A549 treated with DMSO at 1 μM for 4 hours (cell line): ENCODE measurements at places on chromosomes 7 and 10. TPM values are rescaled to one million over a fixed set of nuclear protein-coding genes. Genes with fewer than 3 reads are reported as not detected.

GIMAP5 gene
- total RNA-seq, result not detected in 5 replicates

INMT gene
- not detected in 5 replicates for total RNA-seq

VWA2 gene
- total RNA-seq, result not detected in 5 replicates

DIP2C gene
- total RNA-seq, result 6.4 to 9.2 TPM (median 8.2 TPM) in 5 replicates

CD36 gene
- 0.07 to 0.21 TPM (median 0.09 TPM) in 4 of 5 replicates, not detected in the other for total RNA-seq

ZNF853 gene
- 1.9 to 3.0 TPM (median 2.3 TPM) in 5 replicates for total RNA-seq

PUS7 gene
- 26.6 to 31.1 TPM (median 30.4 TPM) in 5 replicates for total RNA-seq

SAMD9L gene
- total RNA-seq, result 0.68 to 1.4 TPM (median 0.90 TPM) in 5 replicates

FAM131B gene
- total RNA-seq, result 0.36 to 0.72 TPM (median 0.58 TPM) in 5 replicates

SLC29A4 gene
- total RNA-seq, result 11.2 to 14.7 TPM (median 11.7 TPM) in 5 replicates

WEE2 gene
- total RNA-seq, result not detected in 5 replicates

SPDYE9 gene
- not detected in 5 replicates for total RNA-seq

HOXA5 gene
- 5.2 to 8.3 TPM (median 6.2 TPM) in 5 replicates for total RNA-seq

IL2RA gene
- total RNA-seq, result not detected in 5 replicates

MACC1 gene
- not detected in 5 replicates for total RNA-seq

ERVW-1 gene
- not detected in 5 replicates for total RNA-seq

ELN gene
- total RNA-seq, result 0.06 to 0.14 TPM (median 0.10 TPM) in 5 replicates

SPRN gene
- total RNA-seq, result 0.13 to 0.38 TPM (median 0.21 TPM) in 5 replicates

XPNPEP1 gene
- 32.3 to 38.1 TPM (median 35.2 TPM) in 5 replicates for total RNA-seq

CALHM3 gene
- total RNA-seq, result 0.30 to 0.53 TPM (median 0.45 TPM) in 5 replicates

CYP26C1 gene
- total RNA-seq, result not detected in 5 replicates

TUBAL3 gene
- 0.30 to 0.52 TPM (median 0.33 TPM) in 5 replicates for total RNA-seq

NPC1L1 gene
- total RNA-seq, result 0.06 to 0.09 TPM (median 0.08 TPM) in 4 of 5 replicates, not detected in the other

MET gene
- total RNA-seq, result 90.2 to 136 TPM (median 115 TPM) in 5 replicates

GALNT17 gene
- not detected in 5 replicates for total RNA-seq

EN2 gene
- total RNA-seq, result 0.47 to 1.3 TPM (median 0.99 TPM) in 5 replicates

PCLO gene
- 0.77 to 1.5 TPM (median 1.1 TPM) in 5 replicates for total RNA-seq

MALRD1 gene
- total RNA-seq, result not detected in 5 replicates

NYAP1 gene
- total RNA-seq, result 0.52 to 1.1 TPM (median 0.85 TPM) in 5 replicates

CALML3 gene
- not detected in 5 replicates for total RNA-seq

GIMAP6 gene
- total RNA-seq, result not detected in 5 replicates

SLC18A3 gene
- total RNA-seq, result 0.03 TPM in 1 of 5 replicates, not detected in the others
